ENCODE measurements at places on chromosomes 11 and 22.

GRCh38 chr22:30276039-30276438 lies 9.4 kb upstream of the OSM start:
- no peak for DNase-seq

- DNase-seq = no peak
These were observed 15.2 kb downstream of the PRR33 start for GRCh38 chr11:1876361-1877063.

DNA sequence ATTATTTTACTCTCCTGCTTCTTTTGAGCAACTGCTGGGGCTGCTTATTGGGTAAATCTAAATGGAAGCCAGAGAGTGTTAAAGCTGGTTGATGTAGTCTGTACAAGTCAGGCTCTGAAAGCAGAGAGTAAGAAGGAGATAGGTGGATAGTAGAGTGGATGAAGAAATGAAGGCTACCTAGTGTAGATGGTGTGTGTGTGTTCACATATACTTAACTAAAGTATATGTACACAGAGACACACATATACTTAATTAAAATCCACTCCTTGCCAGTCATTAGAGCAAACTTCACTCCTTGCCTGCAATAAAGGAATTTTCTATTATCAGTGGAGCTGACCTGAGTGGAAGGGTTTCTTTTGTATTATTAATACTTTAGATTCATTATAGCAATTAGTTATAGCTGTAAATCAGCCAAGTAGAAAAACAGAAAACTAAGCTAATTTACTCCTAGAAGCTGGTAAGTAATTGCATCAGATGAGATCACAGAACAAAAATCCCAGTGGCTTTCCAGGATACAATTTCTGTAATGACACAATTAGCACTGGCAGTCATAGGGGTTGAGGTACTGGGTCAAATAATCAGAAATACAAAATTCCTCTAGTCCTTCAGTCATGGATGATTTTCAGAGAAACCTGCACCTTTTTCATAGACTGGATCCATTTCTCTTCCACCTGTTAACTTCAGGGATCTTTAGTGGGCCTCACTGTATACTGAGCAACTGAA lies 40.7 kb upstream of the CCDC179 start:
- DNase-seq = no peak

- DNase-seq = no peak
These were observed 45.9 kb downstream of the FDX1 start for GRCh38 chr11:110475671-110476070.

- no peak for DNase-seq
These were observed 868.2 kb downstream of the BRD1 start for GRCh38 chr22:48959496-48959895.

DNA sequence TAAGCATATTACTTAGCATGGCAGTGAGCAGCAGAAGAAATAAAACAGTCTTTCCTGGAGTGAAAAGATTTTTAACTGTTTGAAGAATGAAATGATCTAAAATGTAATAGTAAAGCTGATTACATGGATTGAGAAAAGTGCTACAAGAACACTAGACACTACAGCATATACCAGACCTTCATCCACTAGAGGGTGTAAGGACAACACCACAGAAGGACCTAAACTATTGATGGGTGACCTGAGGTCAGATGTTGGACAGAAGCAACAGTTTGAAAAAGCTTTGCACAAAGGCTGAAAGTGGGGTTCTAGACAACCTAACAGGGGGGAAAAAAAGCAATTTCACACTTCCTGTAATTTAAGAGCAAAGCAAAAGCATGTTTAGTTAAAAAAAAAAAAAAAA lies 97.7 kb downstream of the RBFOX2 start:
- no peak for DNase-seq

DNA sequence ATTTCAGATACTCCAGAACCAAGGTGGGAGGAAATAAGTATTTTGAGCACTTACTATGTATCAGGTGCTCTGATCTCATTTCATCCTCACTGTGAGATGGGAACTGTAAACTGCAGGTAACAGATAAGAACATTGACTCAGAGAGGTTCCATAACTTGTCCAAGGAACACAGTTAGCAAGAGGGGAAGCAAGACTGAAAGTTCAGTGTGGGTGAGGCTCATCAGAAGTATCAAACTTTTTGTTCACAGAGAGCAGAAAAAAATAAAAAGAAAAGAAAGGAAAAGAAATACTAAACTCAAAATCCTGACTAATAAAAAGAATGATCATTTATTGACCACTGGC lies 37.1 kb downstream of the RAB30 start:
- DNase-seq = no peak

DNA sequence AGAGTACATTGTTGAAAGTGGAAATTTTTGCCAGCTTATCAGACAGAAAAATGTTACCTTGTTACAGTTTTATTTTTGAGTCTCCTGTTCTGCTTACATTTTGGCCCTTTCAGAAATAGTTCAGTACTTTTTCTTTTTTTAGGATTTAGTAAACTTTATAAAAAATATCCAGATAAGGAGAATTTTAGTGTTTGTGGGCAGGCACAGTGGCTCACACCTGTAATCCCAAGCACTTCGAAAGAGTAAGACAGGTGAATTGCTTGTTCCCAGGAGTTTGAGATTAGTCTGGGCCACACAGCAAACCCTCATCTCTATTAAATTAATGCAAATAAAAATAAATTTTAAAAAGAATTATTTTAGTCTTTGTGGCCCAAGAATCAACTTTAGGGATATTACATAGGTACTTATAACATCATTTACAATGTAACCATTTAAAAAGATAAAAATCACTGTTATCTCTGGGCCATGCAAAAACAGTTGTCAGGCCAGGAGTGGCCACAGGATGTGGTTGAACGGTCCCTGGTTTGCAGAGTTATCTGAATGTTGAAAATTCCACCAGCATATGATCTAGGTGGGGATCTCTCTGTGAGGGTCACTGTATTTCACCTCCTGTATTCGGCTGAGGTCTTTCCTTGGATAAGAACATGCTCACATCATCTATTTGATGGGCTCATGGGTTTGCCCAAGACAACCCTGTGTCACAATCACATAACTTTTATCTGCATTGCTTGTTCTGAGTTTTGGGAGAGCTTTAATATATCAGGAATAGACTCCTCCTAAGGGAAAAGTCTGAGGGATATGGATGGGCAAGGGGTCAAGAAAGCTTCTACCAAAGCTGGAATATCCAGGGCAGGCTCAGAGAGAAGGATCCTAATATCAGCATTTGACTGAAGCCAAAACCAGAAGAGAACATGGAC lies 91.5 kb downstream of the GGTLC2 start:
- DNase-seq = no peak

DNA sequence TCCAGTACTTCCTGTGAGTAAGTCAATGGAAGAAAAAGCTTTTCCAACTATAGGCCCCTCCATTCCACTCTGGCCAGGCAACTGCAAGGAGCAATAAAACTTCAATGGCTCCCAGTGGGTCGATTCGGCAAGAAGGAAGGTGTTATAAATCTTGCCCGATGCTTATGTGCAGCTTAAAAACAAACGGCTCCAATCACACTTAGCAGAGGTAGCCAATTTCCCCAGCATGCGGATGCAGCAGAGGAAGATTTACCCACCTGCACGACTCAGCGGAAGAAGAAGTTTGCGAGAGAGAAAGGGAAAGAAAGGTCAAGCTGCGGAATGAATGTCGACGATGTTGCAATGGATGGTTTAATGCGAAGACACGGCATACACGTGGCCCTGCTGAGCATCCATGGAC lies 141.5 kb downstream of the OPCML start:
- DNase-seq = no peak

DNA sequence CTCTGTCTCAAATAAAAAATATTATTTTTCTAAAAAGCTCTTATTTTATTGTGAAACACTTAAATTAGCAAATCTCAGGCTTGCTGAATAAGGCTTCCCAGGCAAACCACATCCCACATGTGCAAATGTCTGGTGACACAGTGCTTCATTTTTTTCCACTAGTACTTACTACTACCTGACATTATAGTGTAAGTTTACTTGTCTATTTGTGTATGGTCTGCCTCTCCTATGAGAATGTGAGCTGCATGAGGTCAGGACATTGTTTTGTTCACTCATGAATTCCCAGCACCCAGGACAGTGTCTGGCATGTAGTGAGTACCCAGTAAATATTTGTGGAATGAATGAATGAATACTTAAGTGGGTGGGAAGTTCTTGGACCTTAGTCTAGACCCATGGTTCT lies 103.1 kb downstream of the PTPRJ start:
- DNase-seq = no peak

- no peak for DNase-seq
These were observed 85.4 kb downstream of the MICAL2 start for GRCh38 chr11:12195768-12196167.

DNA sequence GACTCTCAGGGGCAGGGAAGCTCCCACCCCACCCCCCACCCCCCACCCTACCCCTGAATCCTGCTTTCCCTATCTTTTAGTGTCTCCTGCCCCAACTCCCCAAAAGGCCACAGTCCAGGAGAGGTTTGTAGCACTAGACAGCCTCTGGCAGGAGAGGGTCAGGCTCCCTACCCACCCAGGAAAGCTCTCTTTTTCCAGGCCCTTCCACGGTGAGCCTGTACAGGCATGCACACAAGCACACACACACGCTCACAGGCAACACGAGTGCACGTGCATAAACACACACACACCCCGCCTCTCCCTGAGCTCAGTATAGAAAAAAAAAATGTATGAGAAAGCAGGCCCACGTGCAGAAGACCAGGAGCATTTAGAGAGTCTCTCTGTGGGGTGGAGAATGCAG lies 414.0 kb downstream of the MN1 start:
- DNase-seq = no peak

GRCh38 chr11:80432057-80432456 lies 991.2 kb upstream of the TENM4 start:
- DNase-seq = no peak

DNA sequence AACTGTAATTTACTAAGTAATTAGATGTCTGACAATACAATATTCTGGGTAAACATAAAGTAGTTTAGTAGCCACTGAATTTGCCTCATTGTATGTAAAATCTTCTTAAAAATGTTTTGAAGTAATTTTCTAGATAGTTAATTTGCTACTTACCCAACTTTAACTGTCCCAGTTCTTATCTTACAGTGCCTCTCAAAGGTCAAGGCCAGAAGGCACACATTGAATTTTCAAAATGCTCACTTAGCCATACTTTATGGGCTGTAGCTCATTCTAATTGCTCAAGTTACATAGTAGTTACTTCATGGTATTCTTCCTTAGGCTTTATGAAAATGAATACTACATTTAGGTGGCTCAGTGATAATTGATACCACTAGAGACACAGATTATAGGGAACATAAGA lies 666.6 kb downstream of the CNTN5 start:
- DNase-seq = no peak

DNA sequence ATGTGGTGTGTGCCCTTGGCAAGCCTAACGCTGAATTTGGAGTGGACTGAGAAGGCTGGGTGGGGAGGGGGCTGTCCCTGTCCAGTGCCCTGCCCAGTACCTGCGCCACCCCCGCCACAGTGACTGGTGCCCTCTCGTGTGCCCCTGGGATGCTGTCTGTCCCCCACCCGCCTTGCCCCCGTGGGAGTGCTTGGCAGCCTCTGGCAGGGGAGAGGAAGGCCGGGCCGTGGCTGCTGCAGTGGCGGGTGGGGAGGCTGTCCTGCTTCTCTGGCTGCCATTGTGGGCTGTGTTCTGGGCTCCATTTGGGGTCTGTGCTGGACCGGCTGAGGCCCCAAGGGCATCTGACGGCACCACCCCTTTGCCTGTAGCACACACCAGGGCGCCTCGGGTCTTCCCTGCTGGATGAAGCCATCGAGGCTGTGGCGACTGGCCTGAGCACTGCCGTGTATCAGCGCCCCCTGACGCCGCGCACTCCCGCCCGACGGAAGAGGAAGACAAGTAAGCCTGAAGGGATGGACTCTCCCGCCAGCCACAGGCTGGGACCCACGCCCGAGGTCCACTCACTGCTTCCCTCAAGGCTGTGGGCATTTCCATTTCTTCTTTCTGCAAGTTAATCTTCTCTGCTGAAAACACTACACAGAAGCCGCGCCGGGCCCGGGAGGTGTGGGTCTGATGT lies 17.6 kb downstream of the IRF7 start:
- no peak for DNase-seq
